ENCODE measurements at places on chromosomes 7 and 10.

DNA sequence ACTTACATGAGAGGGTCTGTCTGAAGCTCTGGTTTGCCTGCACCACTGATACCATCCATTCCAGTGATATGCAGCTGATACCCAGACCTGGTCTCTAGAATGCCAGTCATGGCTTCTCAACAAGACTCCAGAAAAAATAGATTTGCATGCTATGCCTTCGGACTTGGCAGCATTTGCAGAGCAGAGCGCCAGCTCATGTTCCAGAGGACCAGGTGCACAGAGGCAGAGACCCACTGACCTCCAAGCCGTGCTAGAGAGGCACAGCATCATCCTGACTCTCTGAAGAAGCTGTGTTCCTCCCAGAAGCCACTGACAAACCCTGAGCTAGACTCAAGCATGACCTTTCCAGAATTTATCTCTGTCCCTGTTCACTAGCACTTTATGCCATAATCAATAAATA lies 6.9 kb upstream of the PRKAG2 start:
- no peak for DNase-seq

DNA sequence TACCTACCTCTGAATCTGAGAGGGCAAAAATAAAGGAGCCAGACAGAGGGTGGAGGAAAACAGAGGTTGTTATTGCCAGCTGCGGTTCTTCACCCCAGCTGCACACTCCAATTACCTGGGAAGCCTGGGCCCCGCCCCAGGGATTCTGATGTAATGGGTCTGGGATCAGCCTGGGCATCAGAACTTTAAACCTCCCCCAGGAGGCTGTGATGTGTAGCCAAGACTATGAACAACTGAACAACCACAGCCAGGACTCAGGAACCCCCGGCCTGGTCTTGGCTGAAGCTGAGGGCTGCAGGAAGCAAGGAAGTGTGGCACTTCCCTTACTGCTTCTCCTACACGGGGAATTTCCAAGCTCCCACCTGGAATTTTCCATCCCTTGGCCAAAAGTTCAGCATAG lies 89.3 kb downstream of the HIP1 start:
- DNase-seq = no peak

DNA sequence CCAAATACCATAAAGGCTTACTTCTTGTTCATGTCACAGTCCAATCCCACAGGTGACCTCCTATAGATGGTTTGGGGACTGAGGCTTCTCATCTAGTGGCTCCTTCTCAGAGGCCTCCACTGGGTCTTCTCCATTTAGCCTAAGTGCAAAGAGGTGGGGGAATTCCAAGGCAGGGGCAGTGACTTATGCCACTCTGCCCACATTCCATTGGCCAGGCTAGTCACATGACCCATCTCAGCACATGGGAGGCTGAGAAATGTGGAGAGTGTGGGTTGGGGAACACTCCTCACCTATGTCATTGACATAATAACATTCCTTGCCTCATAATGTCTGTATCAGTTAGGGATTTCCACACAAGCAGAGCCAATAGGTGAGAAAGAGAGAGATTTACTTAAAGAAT lies 104.3 kb upstream of the PLXNA4 start:
- DNase-seq = no peak

DNA sequence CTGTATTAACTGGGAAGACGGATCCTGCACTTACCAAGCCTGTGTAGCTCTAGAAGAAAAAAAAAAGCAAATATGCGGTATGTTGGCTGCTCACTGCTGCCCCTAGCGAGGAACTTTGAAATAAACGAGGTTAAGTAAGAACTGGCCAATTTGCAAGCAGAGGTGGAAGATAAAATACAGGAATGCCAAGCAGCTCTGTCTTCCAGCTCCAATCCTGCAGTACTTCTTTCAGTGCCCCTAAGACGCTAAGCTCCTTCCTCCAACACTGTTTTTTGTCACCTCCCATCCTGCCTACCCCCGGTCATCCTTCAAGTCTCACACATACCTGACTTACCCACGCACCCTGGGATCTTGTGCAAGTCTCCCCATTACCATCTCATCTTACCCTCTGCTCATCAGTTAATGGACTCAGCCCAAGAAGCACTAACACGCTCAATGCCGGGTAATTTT lies 809 bp downstream of the C10orf143 start:
- peak; percentile 71 for DNase-seq

GRCh38 chr7:134698481-134698880 lies 51.8 kb downstream of the BPGM start:
- DNase-seq = no peak

GRCh38 chr7:158543840-158544239 lies 43.8 kb downstream of the PTPRN2 start:
- DNase-seq = no peak

DNA sequence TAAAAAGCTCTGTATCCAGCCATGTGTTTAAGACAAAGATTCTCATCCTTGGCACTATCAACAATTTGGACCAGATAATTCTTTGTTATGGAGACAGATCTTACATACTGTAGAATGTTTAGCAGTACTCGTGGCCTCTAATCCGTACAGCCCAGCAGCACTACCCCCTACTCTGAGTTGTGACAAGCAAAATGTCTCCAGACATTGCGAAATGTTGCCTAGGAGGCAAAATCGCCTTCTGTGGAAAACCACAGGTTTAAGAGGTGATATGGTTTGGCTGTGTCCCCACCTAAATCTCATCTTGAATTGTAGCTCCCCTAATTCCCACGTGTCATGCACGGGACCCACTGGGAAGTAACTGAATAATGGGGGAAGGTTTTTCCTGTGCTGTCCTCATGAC lies 186.7 kb downstream of the CHCHD3 start:
- DNase-seq = no peak

DNA sequence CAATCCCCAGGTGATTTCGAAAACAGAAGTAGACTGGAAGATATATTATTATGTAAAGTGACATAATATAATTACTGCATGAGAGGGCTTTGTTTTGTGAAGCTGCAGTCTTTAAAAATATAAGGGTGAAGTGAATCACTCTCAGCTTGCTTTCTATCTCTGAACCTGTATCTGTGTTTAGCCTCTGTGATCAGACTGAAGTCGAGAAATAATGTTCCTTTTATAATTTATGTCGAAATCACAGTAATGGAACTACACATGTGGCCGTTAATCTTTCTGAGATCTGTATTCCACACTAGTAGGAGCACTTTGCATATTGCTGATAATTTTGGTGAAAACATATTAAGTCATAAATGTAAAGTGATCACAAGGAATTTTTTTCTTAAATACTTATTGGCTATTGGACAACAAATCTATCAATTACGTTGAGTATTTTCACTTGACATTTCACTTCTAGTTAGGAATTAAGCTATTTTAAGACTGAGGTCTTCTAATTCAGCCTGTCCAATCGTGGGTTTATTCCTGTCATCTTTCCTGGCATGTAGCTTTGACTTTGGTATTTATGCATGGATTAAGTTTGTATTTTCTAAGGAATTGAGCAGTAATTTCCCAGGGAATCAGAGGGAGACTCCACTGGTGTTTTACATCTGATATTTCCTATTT lies 268.2 kb upstream of the POT1 start:
- DNase-seq = no peak

DNA sequence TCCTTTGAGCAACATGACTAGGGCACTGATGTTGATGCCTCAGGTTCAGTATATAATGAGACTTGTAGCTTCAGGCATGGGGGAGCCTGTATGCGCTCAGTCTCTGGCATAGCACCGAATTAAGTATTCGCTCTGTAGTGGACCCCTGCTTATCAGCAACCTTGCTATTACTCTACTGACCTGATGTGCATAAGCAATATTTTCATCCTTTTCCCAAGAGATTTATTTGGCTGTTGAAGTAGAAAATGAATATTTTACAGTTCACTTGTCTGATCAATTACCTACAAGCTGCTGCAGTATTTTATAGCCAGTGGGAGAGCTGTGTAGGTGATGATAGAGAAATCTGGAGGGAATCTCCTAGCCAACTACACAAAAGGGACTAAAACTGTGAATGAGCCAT lies 781.6 kb upstream of the PHF14 start:
- DNase-seq = no peak

All from activated naive CD4-positive, alpha-beta T cell treated with anti-CD3 and anti-CD28 coated beads, Interleukin-2, amount 50 U/mL, for 16 hours (primary cell).